ENCODE measurements at places on chromosomes 7 and 10.

DNA sequence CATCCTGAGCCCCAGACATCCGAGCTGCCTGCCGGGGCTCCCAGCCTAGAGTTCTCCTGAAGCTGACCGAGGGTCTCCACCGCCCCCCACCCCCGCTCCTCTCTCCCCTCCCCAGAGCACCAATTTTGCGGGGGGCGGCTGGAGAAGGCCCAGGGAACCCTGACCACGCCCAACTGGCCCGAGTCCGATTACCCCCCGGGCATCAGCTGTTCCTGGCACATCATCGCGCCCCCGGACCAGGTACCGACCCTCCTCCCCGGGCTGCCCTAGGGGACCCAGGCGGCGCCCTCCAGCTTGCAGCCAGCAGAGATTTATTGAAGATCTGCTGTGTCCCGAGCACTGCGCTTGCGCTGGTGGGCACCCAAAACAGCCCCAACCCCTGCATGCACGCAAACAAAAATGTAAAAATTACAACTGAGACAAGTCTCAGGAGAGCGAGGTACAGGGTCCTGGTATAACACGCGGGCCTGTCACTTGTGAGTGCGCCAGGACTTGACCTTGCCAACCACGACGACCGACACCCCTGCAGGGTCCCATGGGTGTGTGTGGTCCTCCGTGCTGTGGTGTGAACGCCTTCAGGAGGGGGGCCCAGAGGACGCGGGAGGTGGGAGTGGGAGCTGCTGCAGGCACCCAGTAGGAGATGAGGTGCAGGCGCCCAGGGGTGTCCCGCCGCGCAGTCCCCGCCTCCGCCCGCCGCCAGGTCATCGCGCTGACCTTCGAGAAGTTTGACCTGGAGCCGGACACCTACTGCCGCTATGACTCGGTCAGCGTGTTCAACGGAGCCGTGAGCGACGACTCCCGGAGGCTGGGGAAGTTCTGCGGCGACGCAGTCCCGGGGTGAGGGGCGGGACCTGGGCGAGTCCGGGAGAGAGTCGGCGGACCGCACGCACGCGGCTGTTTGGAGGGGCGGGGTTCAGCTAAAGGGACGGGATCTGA lies 3.1 kb downstream of the PCOLCE start:
- H3K27ac ChIP-seq: peak overlapping the region; percentile 52
- peaks cover 3% of the 10 kb centered on the region for H3K27me3 ChIP-seq
- H3K4me1 ChIP-seq: peaks cover 6% of the 10 kb centered on the region
- DNase-seq: peak; percentile 54

GRCh38 chr7:131328377-131329175 lies 900 bp downstream of the MKLN1 start:
- H3K27ac ChIP-seq: peak overlapping the region; percentile 95
- DNase-seq: no peak
- peak overlapping the region; percentile 94 for H3K4me3 ChIP-seq
- peaks cover 22% of the 10 kb centered on the region for H3K36me3 ChIP-seq
- peaks cover 47% of the 10 kb centered on the region for H3K4me1 ChIP-seq
- no peaks in the 10 kb centered on the region for H3K27me3 ChIP-seq

GRCh38 chr7:86939197-86939814 lies 120.1 kb downstream of the ELAPOR2 start:
- peaks cover 13% of the 10 kb centered on the region for H3K27me3 ChIP-seq
- H3K27ac ChIP-seq: no peak overlapping the region
- H3K36me3 ChIP-seq: no peaks in the 10 kb centered on the region
- no peak overlapping the region for H3K4me3 ChIP-seq
- no peak for DNase-seq

GRCh38 chr7:134331393-134331792 lies 14.7 kb upstream of the SLC35B4 start:
- no peak overlapping the region for H3K27ac ChIP-seq
- H3K27me3 ChIP-seq: peaks cover 13% of the 10 kb centered on the region
- no peak for DNase-seq
- no peak overlapping the region for H3K4me3 ChIP-seq

- no peaks in the 10 kb centered on the region for H3K36me3 ChIP-seq
- no peak overlapping the region for H3K4me3 ChIP-seq
- H3K27me3 ChIP-seq: no peaks in the 10 kb centered on the region
- H3K27ac ChIP-seq: no peak overlapping the region
Measured at GRCh38 chr7:37394158-37394557, 54.5 kb downstream of the ELMO1 start.

- DNase-seq: no peak
- no peaks in the 10 kb centered on the region for H3K4me1 ChIP-seq
- H3K36me3 ChIP-seq: no peaks in the 10 kb centered on the region
- H3K27me3 ChIP-seq: peaks cover 16% of the 10 kb centered on the region
- no peak overlapping the region for H3K27ac ChIP-seq
Measured at GRCh38 chr7:140992422-140992821, 22.3 kb downstream of the MRPS33 start.

- no peaks in the 10 kb centered on the region for H3K4me1 ChIP-seq
- no peak overlapping the region for H3K27ac ChIP-seq
- H3K27me3 ChIP-seq: no peaks in the 10 kb centered on the region
- DNase-seq: no peak
Measured at GRCh38 chr10:75597773-75598440, 166.5 kb downstream of the LRMDA start.

DNA sequence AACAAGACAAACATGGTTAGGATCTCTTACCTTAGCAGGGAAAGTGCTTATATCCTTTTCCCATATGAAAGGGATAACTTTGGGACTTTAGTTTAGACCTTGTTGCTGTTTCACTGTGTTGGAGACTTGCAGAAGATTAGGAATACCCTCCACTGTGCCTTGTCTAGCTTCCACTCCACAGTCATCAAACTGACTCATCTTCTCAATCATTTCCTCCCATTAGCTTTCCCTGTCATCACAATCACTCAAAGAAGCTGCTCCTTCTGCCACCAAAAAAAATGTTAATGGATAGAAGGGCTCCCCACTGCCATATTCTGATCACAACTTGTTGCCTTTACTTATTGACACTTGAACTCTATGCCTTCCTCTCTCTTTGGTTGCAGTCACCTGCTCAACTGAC lies 16.8 kb downstream of the GNG11 start:
- H3K27ac ChIP-seq: no peak overlapping the region
- no peak for DNase-seq
- no peak overlapping the region for H3K4me3 ChIP-seq

DNA sequence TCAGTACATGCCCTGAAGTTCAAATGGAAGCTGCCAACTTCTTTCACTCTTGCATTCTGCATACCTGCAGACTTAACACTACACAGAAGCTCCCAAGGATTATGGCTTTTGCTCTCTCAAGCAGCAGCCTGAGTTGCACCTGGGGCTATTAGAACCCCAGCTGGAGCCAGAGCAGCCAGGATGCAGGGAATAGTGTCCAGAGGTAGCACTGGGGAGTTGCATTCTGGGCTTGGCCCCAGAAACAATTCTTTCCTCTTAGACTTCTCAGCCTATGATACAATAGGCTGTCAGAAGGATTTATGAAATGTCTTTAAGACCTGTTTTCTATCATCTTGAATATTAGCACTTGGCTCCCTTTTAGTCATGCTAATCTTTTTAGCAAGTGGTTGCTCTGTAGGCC lies 886.7 kb upstream of the GHITM start:
- H3K4me3 ChIP-seq: no peak overlapping the region
- H3K4me1 ChIP-seq: no peaks in the 10 kb centered on the region

DNA sequence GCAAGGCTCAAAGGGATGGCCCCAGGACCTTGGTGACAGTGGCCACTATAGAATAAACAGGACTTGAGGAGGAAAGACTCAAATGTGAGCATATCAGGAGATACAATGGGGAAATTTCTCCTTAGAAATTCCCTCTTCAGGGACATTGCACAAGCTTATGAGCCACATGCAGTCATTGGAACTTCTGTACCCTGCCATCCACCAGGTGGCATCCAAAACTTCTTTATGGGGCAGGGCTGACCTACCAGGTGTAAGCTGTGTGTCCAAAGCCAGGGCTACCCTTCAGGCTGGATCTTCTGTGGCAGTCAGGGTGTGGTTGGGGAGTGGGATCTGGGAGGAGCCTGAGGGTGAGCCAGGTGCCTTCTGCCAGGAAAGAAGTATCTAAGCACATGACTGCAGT lies 36.6 kb upstream of the LRRC18 start:
- DNase-seq: no peak
- no peaks in the 10 kb centered on the region for H3K36me3 ChIP-seq
- no peak overlapping the region for H3K27ac ChIP-seq
- H3K4me1 ChIP-seq: no peaks in the 10 kb centered on the region
- no peaks in the 10 kb centered on the region for H3K27me3 ChIP-seq

DNA sequence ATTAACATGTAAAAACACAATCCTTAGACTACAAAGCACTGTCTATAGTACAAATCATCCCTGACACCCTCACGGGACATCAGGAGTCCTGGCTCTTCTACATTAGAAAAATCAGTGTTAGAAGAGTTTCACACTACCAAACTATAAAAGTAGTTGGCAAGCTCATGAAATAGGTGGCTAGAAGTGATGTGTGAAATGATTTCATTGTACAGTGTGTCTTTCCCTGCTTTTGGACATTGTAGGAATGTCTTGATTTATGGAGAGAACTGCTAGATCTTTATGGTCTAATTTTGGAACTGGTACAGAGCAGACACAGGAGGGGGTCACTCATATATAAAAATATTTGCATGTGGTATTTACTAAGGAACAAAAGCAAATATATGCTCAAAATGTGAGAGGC lies 33.2 kb downstream of the SEMA3A start:
- no peaks in the 10 kb centered on the region for H3K27me3 ChIP-seq
- H3K27ac ChIP-seq: no peak overlapping the region
- no peak for DNase-seq
- H3K36me3 ChIP-seq: no peaks in the 10 kb centered on the region

DNA sequence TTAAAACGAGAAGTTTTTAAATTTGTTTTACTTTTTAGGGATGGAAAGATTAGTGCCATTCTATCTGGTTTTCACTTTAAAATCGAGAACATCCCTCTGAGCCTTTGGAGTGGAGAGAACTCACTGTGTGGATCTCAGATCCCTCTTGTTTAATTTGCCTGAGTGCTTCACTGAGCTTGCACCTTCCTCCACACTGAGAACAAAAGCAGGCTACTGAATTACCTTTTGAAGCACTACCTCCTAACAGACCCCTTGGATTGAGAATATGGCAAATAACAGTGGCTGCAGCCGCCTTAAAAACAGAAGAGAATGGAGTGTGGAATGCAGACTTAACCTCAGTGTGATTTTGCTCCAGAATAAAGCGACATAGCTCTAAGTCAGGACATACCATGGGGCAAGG lies 204.7 kb downstream of the CNTNAP2 start:
- no peaks in the 10 kb centered on the region for H3K36me3 ChIP-seq
- H3K27me3 ChIP-seq: no peaks in the 10 kb centered on the region
- no peak for DNase-seq
- no peak overlapping the region for H3K27ac ChIP-seq
- no peaks in the 10 kb centered on the region for H3K4me1 ChIP-seq

- no peak for DNase-seq
- H3K27ac ChIP-seq: no peak overlapping the region
- H3K4me3 ChIP-seq: no peak overlapping the region
- H3K4me1 ChIP-seq: no peaks in the 10 kb centered on the region
- no peaks in the 10 kb centered on the region for H3K36me3 ChIP-seq
- no peaks in the 10 kb centered on the region for H3K27me3 ChIP-seq
Measured at GRCh38 chr10:51564896-51565510, 134.4 kb downstream of the CSTF2T start.

DNA sequence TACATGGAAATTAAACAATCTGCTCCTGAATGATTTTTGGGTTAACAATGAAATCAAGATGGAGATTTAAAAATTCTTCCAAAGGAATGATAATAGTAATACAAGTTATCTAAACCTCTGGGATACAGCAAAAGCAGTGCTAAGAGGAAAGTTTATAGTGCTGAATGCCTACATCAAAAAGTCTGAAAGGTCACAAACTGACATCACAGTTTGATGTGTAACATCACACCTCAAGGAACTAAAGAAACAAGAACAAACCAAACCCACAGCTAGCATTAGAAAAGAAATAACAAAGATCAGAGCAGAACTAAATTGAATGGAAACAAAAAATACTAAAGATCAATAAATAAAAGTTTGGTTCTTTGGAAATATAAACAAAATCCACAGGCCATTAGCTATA lies 17.4 kb downstream of the ZFAND4 start:
- peaks cover 40% of the 10 kb centered on the region for H3K36me3 ChIP-seq
- DNase-seq: no peak
- no peaks in the 10 kb centered on the region for H3K27me3 ChIP-seq
- H3K4me3 ChIP-seq: no peak overlapping the region
- H3K4me1 ChIP-seq: peaks cover 17% of the 10 kb centered on the region

DNA sequence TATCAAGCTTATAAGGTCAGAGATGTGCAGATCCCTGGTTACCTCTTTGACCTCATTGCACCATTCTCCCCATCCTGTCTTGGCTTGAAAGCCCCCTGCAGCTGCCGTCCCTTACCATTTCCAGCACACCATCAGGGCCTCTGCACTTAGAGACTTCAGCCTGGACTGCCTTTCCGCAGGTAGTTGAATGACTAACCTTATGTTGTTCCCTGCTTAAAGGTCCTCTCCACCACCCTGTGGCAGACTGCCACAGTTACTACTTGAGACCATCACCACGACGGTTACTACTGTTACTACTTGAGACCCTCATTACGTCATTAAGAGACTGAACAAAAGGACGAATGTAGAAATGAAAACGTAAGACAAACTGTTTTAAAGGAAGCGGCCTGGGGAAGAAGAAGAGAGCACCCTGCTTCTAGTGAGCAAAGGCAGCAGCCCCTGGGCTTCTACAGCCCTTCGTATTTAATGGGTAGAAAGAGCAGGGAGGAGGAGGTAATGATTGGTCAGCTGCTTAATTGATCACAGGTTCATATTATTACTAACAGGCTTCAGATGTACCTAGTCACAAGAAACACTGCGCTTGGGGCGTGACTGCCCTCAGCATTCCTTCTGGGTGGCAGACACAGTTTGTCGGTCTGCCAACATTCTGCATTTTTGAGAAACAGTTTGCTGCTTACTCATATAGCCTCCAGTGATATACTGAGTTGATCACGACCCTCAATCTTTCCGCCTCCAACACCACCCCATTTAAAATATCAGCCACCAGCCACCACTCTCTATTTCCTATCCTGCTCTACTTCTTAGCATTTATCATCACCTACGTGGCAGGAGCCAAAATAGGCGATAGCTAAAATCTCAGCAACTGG lies 74.1 kb upstream of the PARD3 start:
- no peaks in the 10 kb centered on the region for H3K4me1 ChIP-seq
- H3K4me3 ChIP-seq: no peak overlapping the region
- no peaks in the 10 kb centered on the region for H3K27me3 ChIP-seq
- H3K36me3 ChIP-seq: no peaks in the 10 kb centered on the region

GRCh38 chr7:100221231-100221718 lies 1.5 kb downstream of the PVRIG start:
- DNase-seq: peak; percentile 74
- peaks cover 57% of the 10 kb centered on the region for H3K36me3 ChIP-seq
- H3K4me3 ChIP-seq: peak overlapping the region; percentile 94
- H3K27ac ChIP-seq: peak overlapping the region; percentile 97
- H3K4me1 ChIP-seq: peaks cover 54% of the 10 kb centered on the region

- H3K27ac ChIP-seq: no peak overlapping the region
- DNase-seq: no peak
- H3K36me3 ChIP-seq: no peaks in the 10 kb centered on the region
- no peak overlapping the region for H3K4me3 ChIP-seq
- H3K27me3 ChIP-seq: no peaks in the 10 kb centered on the region
Measured at GRCh38 chr7:132998763-132999162, 83.1 kb downstream of the CHCHD3 start.
